ENCODE measurements at places on chromosomes 4 and X.
A peak's percentile ranks its signal among the peaks of the same experiment; 100 is the strongest.

DNA sequence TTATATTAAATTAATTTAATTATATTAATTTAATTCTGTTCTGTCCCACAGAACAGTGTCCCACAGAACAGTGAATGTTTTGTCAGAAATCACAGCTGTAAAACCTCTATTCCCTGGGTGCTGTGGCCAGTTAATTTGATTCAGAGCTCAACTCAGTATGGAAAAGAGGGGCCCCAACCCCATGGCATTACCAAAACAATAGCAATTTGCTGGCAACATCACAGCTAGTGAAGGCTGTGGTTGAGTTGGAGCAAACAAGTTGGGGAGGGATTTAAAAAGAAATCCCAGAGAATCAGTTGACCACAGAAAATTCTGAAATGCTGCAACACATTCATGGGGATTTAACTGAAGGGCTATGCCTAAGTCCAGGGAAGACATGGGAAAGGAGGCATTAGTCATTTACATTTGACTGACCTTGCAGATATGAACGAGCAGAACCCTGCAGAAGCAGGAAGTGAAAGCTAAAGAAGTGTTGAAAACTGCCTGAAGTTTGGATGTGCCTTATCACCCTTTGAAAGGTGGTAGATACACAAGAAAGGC is 30.1 kb downstream of the PDHA2 start:
- no peak for DNase-seq
- no peak overlapping the region for H3K4me3 ChIP-seq
- H3K4me1 ChIP-seq: no peaks in the 10 kb centered on the region
- no peak overlapping the region for H3K27ac ChIP-seq

GRCh38 chr4:73446336-73446938 is 10.4 kb downstream of the AFP start:
- DNase-seq: no peak
- H3K27me3 ChIP-seq: no peaks in the 10 kb centered on the region
- H3K4me3 ChIP-seq: no peak overlapping the region
- H3K4me1 ChIP-seq: no peaks in the 10 kb centered on the region
- H3K27ac ChIP-seq: no peak overlapping the region

DNA sequence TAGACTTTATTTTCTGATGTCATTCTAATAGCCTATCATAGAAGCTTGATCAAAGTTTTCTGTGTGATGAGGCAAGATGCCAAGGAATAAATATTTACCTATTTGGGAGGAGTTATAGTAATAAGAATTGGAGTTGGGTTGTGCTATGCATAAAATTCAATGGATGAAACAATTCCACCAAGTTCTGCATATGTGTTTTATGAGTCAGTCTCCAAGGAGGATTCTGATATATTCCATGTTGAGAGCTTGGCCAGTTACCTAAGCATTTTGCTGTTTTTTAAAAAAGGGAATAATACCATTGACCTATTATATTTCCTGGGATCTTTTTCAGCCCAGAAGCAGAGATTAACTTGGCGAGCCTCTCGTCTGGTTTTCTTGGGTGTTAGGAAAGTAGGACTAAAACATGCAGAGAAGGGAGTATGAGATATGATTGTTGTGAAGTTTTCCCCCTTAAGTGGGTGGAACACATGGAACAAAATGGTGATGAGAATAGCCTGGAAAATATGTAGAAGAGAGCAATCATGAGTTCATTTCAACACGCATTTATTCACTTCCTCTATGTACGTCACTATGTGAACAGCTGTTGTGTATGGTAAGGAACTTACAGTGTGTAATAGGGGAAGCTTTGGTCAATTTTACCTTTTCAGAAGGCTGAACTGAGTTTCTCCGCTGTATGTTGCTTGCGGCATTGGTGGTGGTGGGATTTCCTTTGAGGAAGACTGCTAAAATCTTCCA is 39.2 kb downstream of the POLA1 start:
- no peak overlapping the region for H3K4me3 ChIP-seq
- no peak for DNase-seq
- no peaks in the 10 kb centered on the region for H3K36me3 ChIP-seq
- H3K27me3 ChIP-seq: no peaks in the 10 kb centered on the region
- no peaks in the 10 kb centered on the region for H3K4me1 ChIP-seq

GRCh38 chrX:77924320-77924859 is 13.9 kb downstream of the ATP7A start:
- no peak overlapping the region for H3K4me3 ChIP-seq
- no peaks in the 10 kb centered on the region for H3K36me3 ChIP-seq
- H3K27ac ChIP-seq: no peak overlapping the region
- no peak for DNase-seq

- no peak overlapping the region for H3K4me3 ChIP-seq
- DNase-seq: no peak
- no peaks in the 10 kb centered on the region for H3K27me3 ChIP-seq
Measured at GRCh38 chr4:173214661-173215060, 46.0 kb downstream of the GALNT7 start.

GRCh38 chr4:176293660-176294059 is 24.6 kb upstream of the ASB5 start:
- no peak for DNase-seq
- no peaks in the 10 kb centered on the region for H3K4me1 ChIP-seq
- H3K4me3 ChIP-seq: no peak overlapping the region
- no peaks in the 10 kb centered on the region for H3K27me3 ChIP-seq
- H3K27ac ChIP-seq: no peak overlapping the region

- H3K36me3 ChIP-seq: no peaks in the 10 kb centered on the region
- H3K27me3 ChIP-seq: no peaks in the 10 kb centered on the region
Measured at GRCh38 chr4:157245351-157245750, 24.8 kb downstream of the GRIA2 start.

DNA sequence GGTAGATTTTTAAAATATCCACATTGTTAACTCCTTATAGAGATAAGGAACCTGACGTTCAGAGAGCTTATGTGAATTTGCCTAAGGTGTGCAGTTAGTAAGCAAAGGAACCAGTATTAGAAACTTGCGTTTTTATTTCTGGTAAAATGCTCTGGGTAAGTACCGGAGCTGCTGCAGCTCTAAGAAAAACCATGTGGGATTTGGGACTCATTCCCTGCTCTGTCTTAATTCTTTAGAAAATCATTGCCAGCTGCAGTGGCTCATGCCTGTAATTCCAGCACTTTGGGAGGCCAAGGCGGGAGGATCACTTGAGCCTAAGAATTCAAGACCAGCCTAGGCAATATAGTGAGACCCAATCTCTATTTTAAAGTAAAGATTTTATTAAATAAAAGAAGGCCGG is 5.8 kb downstream of the CCKAR start:
- H3K4me1 ChIP-seq: no peaks in the 10 kb centered on the region
- no peak overlapping the region for H3K4me3 ChIP-seq
- H3K27ac ChIP-seq: no peak overlapping the region
- no peaks in the 10 kb centered on the region for H3K36me3 ChIP-seq
- DNase-seq: no peak

DNA sequence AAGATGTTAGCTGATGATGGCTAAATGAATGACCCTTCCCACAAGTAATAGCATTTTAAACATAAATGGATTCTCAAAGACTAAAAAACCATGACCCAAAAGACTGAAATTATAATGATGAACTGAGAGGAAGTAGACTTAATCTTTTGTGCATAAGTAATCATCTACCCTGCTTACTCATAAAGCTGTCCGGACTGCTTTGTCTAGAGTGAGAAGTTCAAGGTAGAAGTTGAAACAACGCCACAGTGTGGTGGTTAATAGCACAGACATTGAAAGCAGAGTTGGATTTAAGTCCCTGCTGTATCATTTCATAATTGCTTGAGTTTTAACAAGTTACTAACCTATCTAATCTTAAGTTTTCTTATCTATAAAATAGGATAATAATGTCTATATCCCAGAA is 346.6 kb downstream of the CENPC start:
- DNase-seq: no peak
- no peaks in the 10 kb centered on the region for H3K27me3 ChIP-seq
- no peak overlapping the region for H3K27ac ChIP-seq
- H3K4me1 ChIP-seq: no peaks in the 10 kb centered on the region

GRCh38 chrX:153793291-153793690 is 884 bp downstream of the IDH3G start:
- no peaks in the 10 kb centered on the region for H3K27me3 ChIP-seq
- DNase-seq: no peak
- H3K4me3 ChIP-seq: peak overlapping the region; percentile 59

GRCh38 chrX:100376576-100376975 is 33.5 kb downstream of the PCDH19 start:
- no peak for DNase-seq
- no peaks in the 10 kb centered on the region for H3K4me1 ChIP-seq
- no peaks in the 10 kb centered on the region for H3K27me3 ChIP-seq
- H3K4me3 ChIP-seq: no peak overlapping the region
- H3K27ac ChIP-seq: no peak overlapping the region

- H3K36me3 ChIP-seq: no peaks in the 10 kb centered on the region
- H3K27ac ChIP-seq: no peak overlapping the region
- no peaks in the 10 kb centered on the region for H3K4me1 ChIP-seq
- DNase-seq: no peak
Measured at GRCh38 chrX:130874751-130875150, 28.3 kb downstream of the ENOX2 start.

DNA sequence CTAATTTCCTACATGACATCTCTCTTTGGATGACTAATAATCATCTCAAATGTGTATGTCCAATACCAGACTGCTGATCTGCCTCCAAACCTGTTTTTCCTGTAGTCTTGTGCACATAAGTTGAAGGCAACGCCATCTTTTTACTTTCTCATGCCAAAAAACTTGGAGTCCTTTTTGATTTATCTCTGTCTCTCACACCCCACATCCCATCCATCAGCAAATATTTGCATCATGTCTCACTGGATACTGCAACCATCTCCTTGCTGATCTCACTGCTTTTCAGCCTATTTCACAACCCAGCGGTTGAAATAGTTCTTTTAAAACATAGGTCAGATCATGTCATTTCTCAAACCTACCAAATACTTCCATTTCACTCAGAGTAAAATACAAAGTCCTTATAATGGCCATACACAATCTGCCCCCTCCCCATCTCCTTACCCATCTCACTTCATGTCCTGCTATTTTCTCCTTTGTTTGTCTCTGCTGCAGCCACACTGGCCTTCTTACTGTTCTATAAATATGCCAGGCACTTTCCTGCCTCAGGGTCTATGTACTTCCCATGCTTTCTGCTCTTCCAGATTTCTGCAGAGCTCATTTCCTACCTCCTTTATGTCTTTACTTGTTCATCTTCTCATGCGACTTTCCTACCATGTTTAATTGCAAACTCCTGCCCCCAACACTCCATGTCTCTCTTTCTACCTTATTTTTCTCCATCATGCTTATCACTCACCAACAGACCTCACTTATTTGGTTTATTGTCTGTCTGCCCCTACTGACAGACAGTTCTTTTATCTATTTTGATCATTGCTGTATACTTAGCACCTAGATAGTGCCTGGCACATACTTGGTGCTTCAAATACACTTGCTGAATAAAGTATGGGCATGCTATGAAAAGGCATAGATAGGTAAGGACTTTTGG is 98.8 kb downstream of the ANXA3 start:
- no peak overlapping the region for H3K27ac ChIP-seq
- peaks cover 46% of the 10 kb centered on the region for H3K4me1 ChIP-seq
- H3K27me3 ChIP-seq: no peaks in the 10 kb centered on the region
- no peak overlapping the region for H3K4me3 ChIP-seq

- H3K27me3 ChIP-seq: no peaks in the 10 kb centered on the region
- H3K36me3 ChIP-seq: no peaks in the 10 kb centered on the region
- H3K27ac ChIP-seq: no peak overlapping the region
- H3K4me3 ChIP-seq: no peak overlapping the region
- no peaks in the 10 kb centered on the region for H3K4me1 ChIP-seq
- no peak for DNase-seq
Measured at GRCh38 chr4:54386042-54386669, 157.1 kb downstream of the PDGFRA start.

DNA sequence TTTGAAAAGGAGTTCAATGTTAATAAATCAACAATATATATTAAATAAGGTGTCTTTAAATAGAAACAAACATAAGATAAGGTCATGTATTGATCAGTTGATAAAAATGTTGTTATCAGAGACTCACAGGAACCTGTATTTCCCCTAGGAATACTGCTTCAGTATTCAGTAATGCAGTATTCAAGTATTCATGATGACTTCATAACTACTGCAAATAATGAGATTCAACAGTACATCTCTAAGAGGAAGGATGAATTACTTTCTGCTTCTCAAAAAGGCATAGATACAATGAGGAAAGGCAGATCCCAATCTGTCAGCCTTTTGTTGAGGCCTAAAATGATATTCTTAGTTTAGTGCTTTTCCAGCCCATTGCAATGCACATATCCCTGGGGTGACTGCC is 73.7 kb downstream of the MAGEB17 start:
- no peaks in the 10 kb centered on the region for H3K27me3 ChIP-seq
- no peaks in the 10 kb centered on the region for H3K36me3 ChIP-seq
- no peak overlapping the region for H3K4me3 ChIP-seq

- no peaks in the 10 kb centered on the region for H3K27me3 ChIP-seq
- H3K4me1 ChIP-seq: no peaks in the 10 kb centered on the region
- H3K4me3 ChIP-seq: no peak overlapping the region
- H3K36me3 ChIP-seq: no peaks in the 10 kb centered on the region
Measured at GRCh38 chr4:121140716-121141460, 23.2 kb downstream of the TNIP3 start.

DNA sequence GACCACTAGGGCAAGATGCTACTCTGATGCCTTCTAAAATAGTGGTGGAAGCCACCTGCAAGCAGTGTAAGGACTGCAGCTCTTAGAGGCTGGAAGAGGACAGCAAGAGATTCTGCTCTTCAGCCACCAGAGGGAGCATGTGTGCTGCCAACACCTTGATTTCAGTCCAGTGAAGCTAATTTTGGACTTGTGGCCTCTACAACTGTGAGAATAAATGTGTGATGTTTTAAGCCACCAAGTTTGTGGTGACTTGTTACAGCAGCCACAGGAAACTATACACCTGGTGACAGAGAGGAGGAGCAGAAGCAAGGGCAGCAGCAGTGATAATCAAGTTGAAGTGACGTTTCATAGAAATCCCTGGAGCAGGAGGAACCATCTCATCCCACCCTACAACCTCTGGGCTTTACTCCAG is 55.9 kb downstream of the FGFBP1 start:
- H3K27ac ChIP-seq: no peak overlapping the region
- H3K27me3 ChIP-seq: no peaks in the 10 kb centered on the region
- H3K36me3 ChIP-seq: no peaks in the 10 kb centered on the region
- H3K4me3 ChIP-seq: no peak overlapping the region
- H3K4me1 ChIP-seq: peaks cover 5% of the 10 kb centered on the region
- DNase-seq: peak; percentile 62

- H3K4me3 ChIP-seq: no peak overlapping the region
- no peaks in the 10 kb centered on the region for H3K27me3 ChIP-seq
- no peak overlapping the region for H3K27ac ChIP-seq
- H3K4me1 ChIP-seq: no peaks in the 10 kb centered on the region
Measured at GRCh38 chr4:7356667-7357310, 77.9 kb downstream of the PSAPL1 start.

DNA sequence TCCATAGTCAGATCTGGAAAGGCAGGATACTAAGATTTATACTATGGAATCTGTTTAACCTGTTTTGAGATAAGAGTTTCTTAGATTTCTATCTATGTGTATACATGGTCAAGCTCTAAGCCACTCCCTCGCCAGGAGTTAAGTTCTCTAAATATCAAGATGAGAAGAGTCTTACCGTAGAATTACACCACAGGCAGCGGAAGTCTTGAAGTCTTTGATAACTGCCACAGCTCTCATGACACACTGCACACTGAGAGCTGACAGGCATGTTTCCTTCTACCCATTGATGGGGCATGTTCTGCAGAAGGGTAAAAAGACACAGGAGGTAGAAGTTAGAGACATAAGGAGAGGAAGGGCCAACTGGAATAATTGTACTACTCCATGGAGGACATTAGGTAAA is 67.7 kb downstream of the DGKK start:
- H3K4me3 ChIP-seq: no peak overlapping the region
- H3K4me1 ChIP-seq: no peaks in the 10 kb centered on the region
